Fibroblast of skin of abdomen (primary cell): ENCODE measurements at places on chromosomes 5 and 9.
A peak's percentile ranks its signal among the peaks of the same experiment; 100 is the strongest.

DNA sequence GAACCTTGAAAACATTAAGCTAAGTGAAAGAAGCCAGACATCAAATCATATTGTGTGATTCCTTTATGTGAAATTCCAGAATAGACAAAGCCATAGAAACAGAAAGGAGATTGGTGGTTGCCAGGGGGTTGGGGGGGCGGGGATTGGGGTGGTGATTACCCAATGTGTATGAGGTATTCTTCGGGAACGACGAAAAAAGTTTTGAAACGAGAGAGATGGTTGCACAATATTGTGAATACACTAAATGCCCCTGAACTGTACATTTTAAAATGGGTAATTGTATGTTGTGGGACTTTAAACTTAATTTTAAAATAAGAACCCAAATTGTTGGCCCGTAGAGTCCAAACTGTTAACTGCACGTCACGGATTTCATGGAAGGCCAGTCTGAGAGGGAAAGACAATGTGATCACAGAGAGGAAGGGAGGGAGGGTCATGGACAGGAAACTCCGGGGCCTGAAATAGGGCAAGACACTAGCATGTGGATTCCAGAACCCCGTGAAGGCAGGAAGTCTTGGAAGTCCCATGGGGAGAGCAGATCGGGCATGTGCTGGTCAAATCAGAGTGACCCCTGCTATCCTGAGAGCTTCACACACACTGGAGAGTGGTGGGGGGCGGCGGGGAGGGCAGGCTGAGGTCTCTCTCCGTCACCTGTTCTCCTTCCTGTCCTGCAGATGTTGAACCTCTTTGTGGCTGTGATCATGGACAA is 218.4 kb downstream of the CACNA1B start:
- no peak for DNase-seq

GRCh38 chr9:114207845-114208244 is 52.5 kb downstream of the COL27A1 start:
- no peak for DNase-seq

DNA sequence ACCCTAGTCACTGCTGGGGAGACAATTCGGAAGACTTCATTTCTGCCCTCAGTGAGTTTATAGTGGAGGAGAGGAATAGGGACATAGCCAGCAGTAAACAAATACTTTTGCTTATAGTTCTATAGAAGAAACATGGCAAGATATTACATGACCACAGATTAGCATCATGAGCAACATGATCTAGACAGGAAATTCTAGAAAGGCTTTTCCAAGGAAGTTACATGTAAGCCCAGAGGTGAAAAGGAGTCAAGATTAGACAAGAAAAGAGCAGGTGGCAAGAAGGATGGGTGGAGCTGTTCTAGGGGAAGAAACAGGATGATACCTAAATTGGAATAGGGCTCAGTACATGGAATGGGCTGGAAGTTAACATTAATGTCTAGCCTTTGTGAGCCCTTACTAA is 82.8 kb upstream of the MYO10 start:
- no peak for DNase-seq

DNA sequence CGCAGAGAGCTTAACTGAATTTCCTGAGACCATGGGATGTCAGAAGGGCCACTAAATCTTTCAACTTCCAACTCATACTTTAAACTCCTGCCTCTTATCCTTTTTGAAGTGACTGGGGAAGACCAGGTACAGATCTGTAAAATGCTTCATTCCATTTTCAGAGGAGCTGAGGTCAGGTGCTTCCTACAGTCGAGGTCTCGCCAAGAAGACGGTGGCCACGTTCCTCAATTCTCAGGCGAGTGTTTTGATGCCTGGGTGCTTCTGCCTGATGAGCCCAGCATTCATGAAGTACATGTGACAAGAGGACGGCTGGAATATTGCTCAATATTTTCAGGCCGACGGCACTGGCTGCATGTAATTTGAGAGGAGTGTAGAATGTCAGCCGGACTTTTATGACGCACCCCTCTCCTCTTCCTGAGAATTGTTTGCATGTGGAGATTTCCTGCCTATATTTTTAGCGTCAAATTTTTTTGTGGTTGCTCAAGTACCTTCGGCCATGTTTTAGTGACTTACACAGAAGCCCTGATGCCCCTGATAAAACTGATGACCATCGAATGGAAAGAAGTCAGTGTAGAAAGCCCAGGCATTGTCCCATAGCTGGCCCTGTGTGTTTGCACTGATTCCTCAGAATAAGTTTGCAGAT is 38.8 kb upstream of the GLRX start:
- DNase-seq, result peak; percentile 96

DNA sequence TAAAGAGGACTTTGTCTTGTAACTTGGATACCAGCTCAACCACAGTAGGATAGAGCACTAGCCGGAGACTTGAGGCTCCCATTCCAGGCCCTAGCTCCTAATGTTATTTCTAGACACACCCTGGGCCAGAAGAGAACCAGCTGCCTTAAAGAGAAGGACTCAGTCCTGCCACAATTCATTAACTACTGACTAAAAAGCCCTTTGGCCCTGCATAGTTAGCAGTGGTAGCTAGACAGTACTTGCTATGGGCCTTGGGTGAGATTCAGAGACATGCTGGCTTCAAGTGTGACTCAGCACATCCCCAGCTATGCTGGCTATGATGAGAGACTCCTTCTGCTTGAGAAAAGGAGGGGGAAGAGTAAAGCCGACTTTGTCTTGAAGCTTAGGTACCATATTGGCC is 47.3 kb downstream of the TMEM167A start:
- peak; percentile 50 for DNase-seq

GRCh38 chr5:131630208-131630962 is 4.6 kb downstream of the RAPGEF6 start:
- no peak for DNase-seq

DNA sequence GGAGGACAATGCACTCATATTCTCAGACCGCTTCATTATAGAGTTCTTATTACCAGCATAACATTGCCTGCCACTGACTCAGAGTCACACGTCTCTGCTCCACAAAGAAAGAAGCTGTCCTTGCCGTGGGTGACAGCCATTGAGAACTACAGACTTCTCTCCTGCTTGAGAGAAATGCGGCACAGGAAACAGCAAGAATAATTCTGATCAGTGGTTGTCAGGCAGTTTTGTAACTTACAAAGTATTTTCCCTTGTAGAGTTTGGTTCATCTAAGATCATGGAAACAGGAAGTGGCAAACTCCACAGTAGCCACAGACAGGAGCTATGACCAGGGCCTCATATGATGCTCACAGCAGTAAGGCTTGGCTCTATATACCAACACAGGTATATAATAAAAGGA is 47.0 kb downstream of the KCNV2 start:
- peak; percentile 8 for DNase-seq

GRCh38 chr5:41832430-41832829 is 37.8 kb downstream of the OXCT1 start:
- no peak for DNase-seq

DNA sequence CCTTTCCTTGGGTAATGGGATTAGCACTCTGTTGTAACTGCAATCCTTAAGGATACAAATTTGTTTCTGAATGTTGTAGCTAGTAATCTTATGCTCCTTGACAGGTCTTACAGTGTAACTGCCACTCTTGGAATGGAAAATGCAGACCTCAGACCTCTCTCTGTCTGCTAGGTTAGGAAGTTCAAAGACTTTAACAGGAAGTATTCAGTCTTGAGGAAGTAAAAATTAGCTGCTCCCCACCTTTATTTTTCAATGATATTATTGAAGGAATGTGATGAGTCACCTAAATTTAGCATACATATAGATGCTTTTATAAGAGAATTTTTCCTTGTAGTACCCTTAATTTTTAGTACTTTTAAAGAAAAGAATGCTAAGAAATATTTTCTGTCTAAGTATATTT is 71.5 kb downstream of the PAM start:
- DNase-seq, result no peak
